Activated CD4-positive, alpha-beta memory T cell treated with anti-CD3 and anti-CD28 coated beads, Interleukin-2, amount 10 ng/mL, durations not matched to agents 7 days and 5 days (primary cell): ENCODE measurements at places on chromosomes 4 and X. TPM values are rescaled to one million over a fixed set of nuclear protein-coding genes. Genes with fewer than 3 reads are reported as not detected.

DNA sequence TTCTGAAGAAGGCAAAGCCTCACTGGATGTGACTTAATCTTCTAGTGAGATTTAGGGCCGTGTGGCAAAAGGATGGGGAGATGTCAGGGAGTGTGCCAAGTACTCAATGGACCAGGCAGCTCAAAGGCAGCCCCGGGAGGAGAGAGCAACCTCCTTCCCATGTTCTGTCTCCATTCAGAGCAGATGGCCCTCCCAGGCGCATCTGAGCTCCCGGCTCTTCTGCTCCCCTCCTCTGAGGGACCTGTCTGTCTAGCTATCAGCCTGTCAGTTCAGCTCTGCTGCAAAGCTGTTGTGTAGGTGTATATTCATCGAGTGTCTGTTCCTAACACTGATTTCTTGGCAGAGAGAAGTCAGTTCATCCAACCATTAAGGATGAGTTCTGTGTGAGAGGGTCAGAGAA, 10.9 kb upstream of the PORCN start:
- H3K4me1 ChIP-seq = peaks cover 5% of the 10 kb centered on the region
- H3K27me3 ChIP-seq = peaks cover 6% of the 10 kb centered on the region
- no peak for DNase-seq
- no peaks in the 10 kb centered on the region for H3K36me3 ChIP-seq

DNA sequence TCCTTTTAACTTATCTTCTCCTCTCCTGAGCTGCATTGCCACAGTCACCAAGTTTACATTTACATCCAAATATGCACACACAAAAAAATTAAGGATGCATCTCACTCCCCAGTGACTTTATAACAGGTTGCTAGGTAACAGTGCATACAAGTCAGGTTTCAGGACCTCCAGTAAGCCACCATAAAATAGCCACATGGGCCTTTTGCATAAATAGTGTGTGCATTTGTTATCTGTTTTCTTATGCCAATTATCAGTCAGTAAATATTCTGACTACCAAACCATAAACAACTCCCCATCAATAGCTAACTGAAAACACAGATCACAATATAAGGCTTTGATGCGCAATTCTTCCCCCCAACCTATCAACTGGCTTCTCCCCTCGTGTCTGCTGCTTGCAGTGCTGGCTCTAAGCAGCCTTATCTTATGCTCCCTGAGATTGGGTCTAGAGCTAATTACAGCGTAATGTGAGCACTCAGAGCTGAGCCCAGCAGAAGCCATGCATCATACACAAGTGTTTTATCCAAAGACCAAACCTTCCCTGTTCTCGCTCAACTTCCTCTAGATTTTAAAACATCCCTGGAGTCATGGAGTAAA, 55.4 kb downstream of the ZNF827 start:
- peaks cover 7% of the 10 kb centered on the region for H3K36me3 ChIP-seq
- no peak overlapping the region for H3K27ac ChIP-seq
- no peaks in the 10 kb centered on the region for H3K27me3 ChIP-seq
- no peak overlapping the region for H3K4me3 ChIP-seq
- H3K4me1 ChIP-seq = no peaks in the 10 kb centered on the region

- H3K27me3 ChIP-seq = peaks cover 27% of the 10 kb centered on the region
- H3K4me1 ChIP-seq = no peaks in the 10 kb centered on the region
- DNase-seq = no peak
- H3K27ac ChIP-seq = no peak overlapping the region
Observed at GRCh38 chr4:47721892-47722575, 115.8 kb downstream of the CORIN start.

DNA sequence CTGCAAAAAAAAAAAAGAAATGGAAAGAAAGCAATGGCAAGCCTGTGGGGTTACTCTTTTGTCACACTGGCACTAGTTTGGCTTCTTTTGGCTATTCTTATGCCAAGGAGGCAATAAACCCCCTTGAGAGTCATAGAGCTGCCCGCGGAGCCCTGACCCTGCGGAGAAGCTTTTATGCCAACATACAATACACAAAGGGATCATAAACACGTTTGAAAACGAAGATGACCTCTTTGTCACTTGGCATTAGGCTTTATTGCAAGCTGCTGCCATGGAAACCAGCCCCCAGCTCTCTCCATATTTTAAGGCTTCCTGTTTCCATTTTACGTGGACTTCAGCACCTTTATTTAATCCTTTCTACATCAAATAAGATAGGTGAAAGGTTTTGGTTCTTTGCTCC, 7.6 kb downstream of the NEUROG2 start:
- H3K36me3 ChIP-seq = peaks cover 7% of the 10 kb centered on the region
- H3K27ac ChIP-seq = no peak overlapping the region
- no peak overlapping the region for H3K4me3 ChIP-seq
- peaks cover 75% of the 10 kb centered on the region for H3K27me3 ChIP-seq

- H3K36me3 ChIP-seq = peaks cover 2% of the 10 kb centered on the region
- H3K27me3 ChIP-seq = no peaks in the 10 kb centered on the region
- no peaks in the 10 kb centered on the region for H3K4me1 ChIP-seq
- no peak for DNase-seq
Observed at GRCh38 chrX:46693149-46693548, 65.8 kb downstream of the SLC9A7 start.

DNA sequence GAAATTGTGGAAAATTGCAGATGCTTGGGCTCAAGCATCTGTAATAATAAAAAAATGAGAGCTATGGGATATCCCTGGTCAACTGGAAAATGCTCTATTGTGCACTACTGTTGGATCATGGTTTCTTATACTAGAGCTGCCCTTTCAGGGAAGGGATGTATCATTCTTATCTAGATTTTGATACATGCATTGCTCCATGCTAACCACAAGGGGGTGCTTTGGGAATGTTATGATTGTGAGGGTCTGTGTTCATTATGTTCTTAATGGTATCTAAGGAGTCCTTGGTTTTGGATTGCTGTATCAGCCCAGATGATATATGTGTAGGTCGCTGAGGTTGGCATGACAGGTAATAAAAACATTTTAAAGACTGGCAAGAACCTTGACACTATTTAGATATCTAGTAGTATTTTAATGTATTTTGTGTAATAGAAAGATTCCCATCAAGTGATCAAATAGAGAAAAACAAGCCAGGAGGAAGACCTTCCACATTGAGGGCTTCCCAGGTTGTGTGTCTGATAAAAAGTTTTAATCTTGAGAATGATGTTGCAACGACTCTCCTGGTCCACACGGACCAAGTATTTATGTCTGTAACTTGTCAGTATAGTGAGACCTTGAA, 49.2 kb upstream of the TLR2 start:
- DNase-seq = no peak
- no peak overlapping the region for H3K4me3 ChIP-seq
- no peaks in the 10 kb centered on the region for H3K27me3 ChIP-seq
- H3K27ac ChIP-seq = no peak overlapping the region
- peaks cover 49% of the 10 kb centered on the region for H3K36me3 ChIP-seq

GRCh38 chrX:134813697-134814096, 155.4 kb upstream of the PLAC1 start:
- H3K4me3 ChIP-seq = no peak overlapping the region
- no peaks in the 10 kb centered on the region for H3K27me3 ChIP-seq
- H3K36me3 ChIP-seq = peaks cover 15% of the 10 kb centered on the region
- no peak overlapping the region for H3K27ac ChIP-seq
- H3K4me1 ChIP-seq = peaks cover 14% of the 10 kb centered on the region

DNA sequence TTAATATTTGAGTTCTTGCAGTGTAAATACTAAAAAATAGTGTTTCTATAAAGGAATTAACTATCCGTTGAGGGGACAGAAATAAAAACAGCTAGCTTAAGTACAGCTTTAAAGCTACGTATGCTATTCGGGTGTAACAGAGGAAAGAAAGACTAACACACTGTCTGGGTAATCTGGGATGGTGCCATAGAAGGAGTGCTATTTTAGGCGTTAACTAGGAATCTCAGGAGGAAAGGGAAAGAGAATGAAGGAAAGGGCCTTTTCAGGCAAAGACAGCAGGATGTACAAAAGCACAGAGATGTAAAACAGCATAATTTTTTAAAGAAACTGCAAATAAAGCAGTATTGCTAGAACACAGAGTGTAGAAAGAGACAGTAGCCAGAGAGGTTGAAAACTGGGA, 161.8 kb downstream of the RAP1GDS1 start:
- H3K36me3 ChIP-seq = peaks cover 65% of the 10 kb centered on the region
- peaks cover 11% of the 10 kb centered on the region for H3K4me1 ChIP-seq
- H3K4me3 ChIP-seq = no peak overlapping the region
- H3K27ac ChIP-seq = no peak overlapping the region

DNA sequence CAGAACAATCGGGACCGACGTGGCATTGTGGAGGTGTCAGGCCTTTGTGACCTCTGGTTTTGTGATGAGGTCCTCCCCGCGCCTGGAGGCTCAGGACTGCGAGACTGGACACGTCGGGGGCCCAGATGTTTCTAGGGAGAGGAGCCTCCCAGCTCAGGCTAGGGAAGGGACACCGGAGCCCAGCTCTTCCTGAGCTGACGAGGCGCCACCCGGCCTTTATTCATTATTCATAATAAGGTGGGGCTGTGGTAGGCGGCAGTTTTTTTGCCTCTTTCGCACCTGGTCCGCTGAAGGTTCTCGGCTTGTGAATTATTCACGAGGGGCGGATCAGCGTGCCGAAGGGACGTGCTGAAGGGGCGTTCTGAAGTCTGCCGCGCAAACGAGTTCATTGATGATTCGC, 2.3 kb upstream of the UBA1 start:
- no peaks in the 10 kb centered on the region for H3K27me3 ChIP-seq
- peak overlapping the region; percentile 85 for H3K4me3 ChIP-seq
- peaks cover 37% of the 10 kb centered on the region for H3K4me1 ChIP-seq
- peak; percentile 55 for DNase-seq

GRCh38 chr4:80931631-80932081, 98.9 kb upstream of the BMP3 start:
- H3K27ac ChIP-seq = no peak overlapping the region
- no peaks in the 10 kb centered on the region for H3K27me3 ChIP-seq
- DNase-seq = no peak

GRCh38 chrX:94908648-94909047, 1234.6 kb downstream of the FAM133A start:
- no peak overlapping the region for H3K4me3 ChIP-seq
- no peaks in the 10 kb centered on the region for H3K4me1 ChIP-seq
- H3K27ac ChIP-seq = no peak overlapping the region
- H3K36me3 ChIP-seq = no peaks in the 10 kb centered on the region

The TRIM2 gene
- 0.10 TPM for total RNA-seq

The FRMD7 gene
- total RNA-seq = not detected

The CTAG1A gene
- total RNA-seq = not detected

The TRAM1L1 gene
- not detected for total RNA-seq

The IQSEC2 gene
- total RNA-seq = 0.48 TPM
